ENCODE measurements at places on chromosomes 2 and 18.

- no peak for DNase-seq
Measured at GRCh38 chr2:79191816-79192215, 32.3 kb upstream of the REG3A start.

GRCh38 chr2:200788121-200788718, 23.5 kb upstream of the BZW1 start:
- DNase-seq, result no peak

GRCh38 chr2:222797261-222797660, 63.6 kb upstream of the ACSL3 start:
- no peak for DNase-seq

GRCh38 chr2:41711736-41712135, 336.1 kb upstream of the PKDCC start:
- DNase-seq, result no peak

Data from CD4-positive, alpha-beta T cell treated with Interleukin-4 for 4 hours (primary cell).